Right cardiac atrium (tissue), 5 donors: ENCODE measurements at places on chromosomes 11 and 22.

DNA sequence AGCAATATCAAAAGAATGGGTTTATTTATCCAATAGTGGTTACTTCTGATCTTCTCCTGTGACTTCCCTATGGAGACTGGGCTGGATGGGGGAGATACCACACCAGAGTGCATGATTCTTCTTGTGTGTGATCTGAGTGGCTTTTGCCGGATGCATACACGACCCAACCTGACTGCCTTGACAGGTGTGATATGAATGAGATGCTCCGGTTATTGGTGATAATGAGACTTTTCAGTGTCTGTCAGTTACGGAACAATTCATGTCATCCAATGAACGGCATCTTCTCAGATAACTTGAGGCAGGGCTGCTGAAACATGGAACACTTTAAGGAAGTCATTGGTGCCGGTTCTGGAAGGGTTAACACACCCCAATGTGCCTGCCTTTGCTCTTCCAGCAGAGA lies 17.7 kb downstream of the FJX1 start:
- no peak for DNase-seq

DNA sequence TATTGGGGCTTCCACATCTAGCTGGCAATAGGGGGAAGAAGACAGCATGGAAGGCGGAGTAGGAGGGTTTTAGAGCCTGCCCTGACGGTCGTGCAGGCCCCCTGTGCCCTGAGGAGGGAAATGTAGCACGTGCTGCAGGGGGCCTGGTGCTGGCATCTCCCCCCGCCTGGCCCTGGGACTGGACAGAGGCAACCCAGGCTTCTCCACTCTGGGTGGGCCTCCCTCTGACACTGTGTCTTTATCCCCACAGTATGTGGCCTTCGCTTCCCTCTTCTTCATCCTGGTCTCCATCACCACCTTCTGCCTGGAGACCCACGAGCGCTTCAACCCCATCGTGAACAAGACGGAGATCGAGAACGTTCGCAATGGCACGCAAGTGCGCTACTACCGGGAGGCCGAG lies 36.8 kb downstream of the KCNC1 start:
- no peak for DNase-seq

- DNase-seq, result no peak
These were observed 657.8 kb upstream of the B3GAT1 start for GRCh38 chr11:135069890-135070289.

DNA sequence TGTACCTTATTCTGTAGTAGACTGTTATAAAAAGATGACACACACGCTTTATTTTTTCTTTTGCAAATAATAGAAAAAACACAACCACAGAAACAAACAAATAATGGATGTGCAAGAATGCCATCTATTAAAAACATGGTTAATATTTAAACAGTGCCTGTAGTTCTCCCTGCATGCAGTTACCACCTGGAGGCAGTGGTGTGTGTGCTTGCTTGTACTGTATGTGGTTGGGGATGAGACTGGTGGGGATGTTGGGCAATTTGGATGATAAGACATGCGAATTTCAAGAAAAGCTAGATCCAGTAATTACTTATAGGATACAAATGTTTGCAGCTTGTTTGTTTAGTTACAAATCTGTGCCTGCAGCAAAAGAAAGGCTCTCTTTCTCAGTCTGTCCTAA lies 3.6 kb downstream of the C11orf87 start:
- no peak for DNase-seq

- no peak for DNase-seq
These were observed 697.2 kb downstream of the ETS1 start for GRCh38 chr11:127890030-127890615.

GRCh38 chr11:129412494-129412893 lies 36.8 kb downstream of the BARX2 start:
- DNase-seq, result no peak

DNA sequence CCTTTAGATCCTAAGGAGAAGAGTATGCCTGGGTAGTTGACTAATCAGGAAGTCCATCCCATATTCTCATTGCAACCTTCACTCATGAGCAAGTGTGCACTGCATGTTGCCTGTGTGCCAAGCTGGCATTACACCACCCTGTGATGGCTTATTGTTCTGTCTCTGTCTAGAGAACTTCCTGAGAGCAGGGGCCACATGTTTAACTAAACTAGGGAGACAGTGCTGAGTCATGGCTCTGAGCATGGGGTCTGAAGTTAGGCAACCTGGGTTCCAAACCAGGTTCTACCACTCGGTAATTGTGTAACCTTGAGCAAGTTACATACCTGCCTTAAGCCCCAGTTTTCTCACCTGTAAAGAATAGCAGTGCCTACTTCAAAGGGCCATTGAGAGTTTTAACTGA lies 39.6 kb downstream of the CSNK2A3 start:
- DNase-seq, result no peak

- no peak for DNase-seq
These were observed 7.1 kb downstream of the PAAF1 start for GRCh38 chr11:73883856-73884255.

DNA sequence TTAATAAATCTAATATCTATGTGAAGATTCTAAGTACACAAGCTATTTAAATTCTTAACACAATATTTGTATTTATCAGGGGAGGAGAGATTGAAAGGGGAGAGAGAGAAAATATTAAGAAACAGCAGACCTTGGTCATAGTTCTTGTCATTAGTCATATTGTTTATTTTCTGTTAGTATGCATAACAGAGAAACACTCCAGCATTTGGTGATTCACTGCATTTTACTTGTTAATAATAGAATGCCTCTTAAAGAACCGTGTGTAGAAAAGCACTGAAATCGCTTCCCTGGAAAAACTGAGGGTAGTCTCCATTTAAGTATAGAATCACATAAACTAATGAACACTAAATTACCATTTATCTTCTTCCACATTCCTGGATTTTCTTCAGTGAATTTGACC lies 122.7 kb upstream of the TRPC6 start:
- DNase-seq, result no peak

DNA sequence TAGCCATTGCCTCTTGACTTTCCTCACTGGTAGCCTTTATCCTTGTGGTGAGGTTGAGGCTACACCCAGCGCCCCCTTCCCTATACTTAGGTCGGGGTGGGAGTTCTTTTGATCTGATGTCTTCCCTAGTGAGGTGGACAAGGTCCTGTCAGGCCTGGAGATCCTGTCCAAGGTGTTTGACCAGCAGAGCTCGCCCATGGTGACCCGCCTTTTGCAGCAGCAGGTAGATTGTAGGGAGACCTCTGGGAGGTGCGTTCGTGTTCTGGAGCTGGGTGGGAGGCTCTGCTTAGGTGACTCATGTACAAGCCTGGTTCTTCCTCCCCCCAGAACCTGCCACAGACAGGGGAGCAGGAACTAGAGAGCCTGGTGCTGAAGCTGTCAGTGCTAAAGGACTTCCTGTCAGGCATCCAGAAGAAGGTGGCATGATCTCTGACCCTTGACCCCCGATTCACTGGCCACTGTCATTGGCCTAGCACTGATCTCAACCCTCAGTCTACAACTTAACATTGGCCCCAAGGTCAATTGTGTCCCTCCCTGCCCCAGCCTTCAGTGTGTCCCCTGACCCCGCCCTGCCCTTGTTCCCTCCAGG lies 4.9 kb downstream of the INPPL1 start:
- DNase-seq, result no peak

DNA sequence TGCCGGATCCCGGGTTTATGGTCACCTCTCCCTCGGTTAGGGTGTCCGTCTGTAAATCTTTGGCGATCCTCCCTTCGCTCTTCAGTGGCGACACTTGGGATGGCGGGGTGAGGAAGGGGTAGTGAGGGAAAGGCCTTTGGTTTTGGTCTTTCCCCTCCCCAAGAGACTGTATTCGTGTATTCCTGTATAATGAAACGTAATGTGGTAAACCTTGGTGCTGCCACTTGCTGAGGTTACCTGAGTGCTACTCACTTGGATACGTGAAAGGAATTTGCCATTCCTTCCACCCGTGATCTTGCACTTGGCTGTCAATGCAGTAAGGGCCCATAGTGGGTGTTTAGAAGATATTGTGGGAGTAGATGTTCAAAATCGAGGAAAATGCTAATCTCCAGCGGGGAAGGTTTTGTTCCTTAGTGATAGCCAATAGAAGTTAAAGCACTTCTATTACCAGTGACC lies 578 bp upstream of the NUP160 start:
- no peak for DNase-seq

GRCh38 chr11:11672101-11672500 lies 50.3 kb upstream of the GALNT18 start:
- no peak for DNase-seq

GRCh38 chr11:48096588-48097525 lies 116.5 kb downstream of the PTPRJ start:
- no peak for DNase-seq

DNA sequence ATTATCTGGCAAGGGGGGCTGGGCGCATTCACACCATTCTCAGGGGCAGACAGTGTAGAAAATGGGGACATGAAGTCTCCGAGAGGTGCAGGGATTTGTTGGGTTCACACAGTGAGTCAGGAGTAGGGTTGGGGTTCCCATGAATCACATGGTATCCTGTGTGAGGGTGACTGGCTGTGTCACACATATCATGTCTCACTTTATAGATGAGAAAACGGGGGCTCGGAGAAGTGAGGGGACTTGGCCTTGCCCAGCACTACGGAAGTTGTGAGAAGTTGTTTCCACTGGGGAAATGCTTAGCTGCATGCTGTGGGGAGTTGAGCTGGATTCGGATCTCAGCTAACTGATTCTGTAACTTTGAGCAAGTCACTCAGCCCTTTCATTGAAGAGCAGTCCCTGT lies 4.2 kb downstream of the GAL3ST3 start:
- no peak for DNase-seq

DNA sequence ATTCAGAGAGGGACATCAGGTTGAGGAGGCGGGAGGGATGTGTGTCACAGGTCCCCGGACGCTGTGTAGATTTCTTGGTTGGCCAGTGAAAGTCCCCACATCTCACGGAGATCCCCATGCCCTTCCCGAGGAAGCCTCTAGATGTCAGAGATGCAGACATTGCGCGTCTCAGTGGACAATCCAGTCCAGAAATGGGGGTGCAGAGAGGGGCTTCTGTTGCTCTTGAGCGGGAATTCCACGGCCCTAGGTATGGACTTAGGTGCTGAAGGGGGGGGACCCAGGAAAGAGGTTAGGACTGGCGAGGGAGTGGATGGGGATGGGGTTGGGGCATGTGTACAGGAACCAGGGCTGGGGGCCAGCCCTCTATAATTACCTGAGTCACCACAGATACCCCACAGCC lies 7.0 kb downstream of the THY1 start:
- no peak for DNase-seq

- DNase-seq, result peak; percentile 80
These were observed 6.9 kb downstream of the OR8B12 start for GRCh38 chr11:124536520-124536919.

DNA sequence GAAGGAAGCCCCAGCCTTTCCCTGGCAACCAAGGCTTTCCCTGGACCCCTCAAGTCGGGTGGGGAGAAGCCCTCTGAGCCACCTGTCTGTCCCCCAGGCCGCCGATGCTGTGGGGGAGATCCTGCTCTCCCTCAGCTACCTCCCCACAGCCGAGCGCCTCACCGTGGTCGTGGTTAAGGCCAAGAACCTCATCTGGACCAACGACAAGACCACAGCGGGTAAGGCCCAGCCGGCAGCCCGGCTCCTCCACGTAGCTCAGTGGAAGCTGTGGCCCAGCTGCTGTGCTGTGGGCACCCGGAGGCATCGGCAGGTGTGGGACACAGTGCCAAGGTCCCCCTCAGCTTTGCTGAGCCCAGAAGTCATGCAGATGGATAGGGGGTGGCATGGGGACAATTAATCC lies 12.2 kb upstream of the RHOD start:
- no peak for DNase-seq

GRCh38 chr11:64489831-64490441 lies 101.1 kb upstream of the SLC22A12 start:
- peak; percentile 27 for DNase-seq

DNA sequence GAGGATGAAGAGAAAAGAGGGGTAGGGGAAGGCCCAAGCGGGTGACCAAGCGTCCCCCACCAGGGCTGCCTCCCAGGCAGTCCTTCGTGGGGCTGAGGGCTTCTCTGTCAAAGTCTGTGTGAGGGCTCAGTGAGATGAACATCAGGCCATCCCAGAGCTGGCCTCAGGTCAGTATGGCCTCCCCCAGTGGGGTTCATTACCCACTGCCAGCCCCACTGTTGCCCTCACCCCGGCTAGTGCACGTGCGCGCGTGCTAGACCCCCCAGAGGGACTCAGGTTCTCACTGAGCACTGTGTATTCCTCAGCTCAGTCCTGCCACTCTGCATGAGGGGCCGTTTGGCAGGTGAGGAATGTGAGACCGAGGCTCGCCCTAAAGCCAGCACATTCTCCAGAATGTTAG lies 3.3 kb downstream of the KDELR3 start:
- DNase-seq, result peak; percentile 23

DNA sequence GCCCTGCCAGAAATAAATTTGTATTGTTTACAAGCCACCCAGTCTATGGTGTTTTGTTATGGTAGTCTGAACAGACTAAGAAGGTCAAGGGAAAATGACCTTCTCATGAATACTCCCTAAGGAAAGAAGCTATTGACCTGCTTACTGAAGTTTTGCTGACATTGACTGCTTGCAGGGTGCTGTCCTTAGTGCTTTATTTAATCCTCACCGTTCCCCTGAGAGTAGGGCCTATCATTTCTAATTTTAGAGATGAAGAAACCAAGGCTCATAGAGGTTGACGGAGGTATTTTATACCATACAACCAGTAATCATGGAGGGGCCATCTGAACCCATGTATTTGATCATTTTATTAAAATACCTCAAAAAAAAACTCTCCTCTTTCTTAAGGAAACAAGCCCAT lies 66.7 kb upstream of the INCENP start:
- no peak for DNase-seq

DNA sequence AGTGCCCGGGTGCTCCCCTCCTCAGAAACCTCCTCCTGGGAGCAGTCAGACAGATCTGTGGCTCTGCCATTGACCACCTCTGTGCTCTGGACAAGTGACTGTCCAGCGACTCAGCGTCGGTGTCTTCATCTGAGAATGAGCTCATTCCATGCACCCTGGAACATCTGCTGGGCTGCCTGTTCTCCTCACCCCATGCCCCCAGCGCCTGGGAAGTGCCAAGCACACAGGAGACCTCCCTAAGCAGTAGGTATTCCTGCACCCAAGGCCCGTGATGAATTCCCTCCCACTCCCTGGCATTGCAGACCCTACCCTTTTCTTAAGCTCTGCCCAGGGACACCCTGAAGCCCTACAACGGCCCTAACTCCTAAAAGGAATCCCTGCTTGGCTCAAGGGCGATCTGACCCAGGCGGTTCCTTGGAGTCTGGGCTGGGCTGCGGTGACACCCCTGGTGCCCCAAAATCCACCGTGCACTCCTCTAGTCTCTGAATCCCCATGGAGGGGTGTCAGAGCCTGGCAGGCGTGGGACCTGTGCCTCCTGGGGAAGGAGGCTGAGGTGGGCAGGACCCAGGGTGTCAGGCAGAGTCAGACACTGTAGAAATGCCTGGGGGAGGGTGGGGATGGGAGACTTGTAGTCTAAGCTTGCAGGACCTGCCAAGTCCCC lies 92.0 kb downstream of the CEP164 start:
- no peak for DNase-seq

DNA sequence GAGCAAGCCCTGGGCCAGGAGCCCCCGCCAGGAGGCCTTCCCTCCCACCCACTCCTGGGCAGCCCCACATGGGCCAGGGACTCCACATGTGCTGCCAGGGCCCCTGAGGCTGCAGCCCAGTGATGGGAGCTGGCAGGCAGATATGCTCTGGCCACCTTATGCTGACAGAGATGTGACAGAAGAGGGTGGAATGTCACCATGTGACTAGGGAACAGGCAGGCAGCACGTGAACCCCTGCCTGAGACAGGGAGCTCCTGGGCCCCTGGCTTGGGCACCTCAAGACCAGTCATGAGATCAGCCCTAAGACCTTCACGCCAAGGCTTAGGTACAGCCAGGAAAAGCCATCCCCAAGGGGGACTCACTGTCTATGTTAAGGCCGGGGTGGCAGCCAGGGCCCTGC lies 9.1 kb downstream of the PRODH start:
- DNase-seq, result no peak

GRCh38 chr22:30010789-30011405 lies 69.4 kb upstream of the HORMAD2 start:
- no peak for DNase-seq
